Vagina (tissue), 2 donors: ENCODE measurements at places on chromosomes 16 and 17. TPM values are rescaled to one million over a fixed set of nuclear protein-coding genes. Genes with fewer than 3 reads are reported as not detected.
A peak's percentile ranks its signal among the peaks of the same experiment; 100 is the strongest.

- no peak for DNase-seq
Observed at GRCh38 chr17:77424585-77425344, 284.0 kb downstream of the SEC14L1 start.

DNA sequence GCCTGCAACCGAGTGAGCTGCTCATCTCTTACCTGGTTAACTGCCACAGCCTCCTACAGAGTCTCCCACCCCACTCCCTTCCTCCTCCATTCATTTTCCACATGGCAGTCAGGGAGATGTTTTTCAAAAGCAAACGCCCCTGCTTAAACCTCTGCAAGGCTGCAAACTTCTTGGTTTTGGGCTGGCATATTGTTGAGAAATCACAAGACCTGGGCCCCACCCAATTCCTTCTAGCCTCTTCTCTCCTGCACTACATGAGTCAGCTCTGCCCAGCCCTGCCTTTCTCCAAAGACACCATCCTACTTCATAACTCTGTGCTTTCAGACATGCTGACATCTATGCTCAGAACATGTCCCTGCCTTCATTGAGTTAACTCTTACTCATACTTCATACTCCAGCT lies 136.1 kb downstream of the SPACA3 start:
- DNase-seq = no peak

DNA sequence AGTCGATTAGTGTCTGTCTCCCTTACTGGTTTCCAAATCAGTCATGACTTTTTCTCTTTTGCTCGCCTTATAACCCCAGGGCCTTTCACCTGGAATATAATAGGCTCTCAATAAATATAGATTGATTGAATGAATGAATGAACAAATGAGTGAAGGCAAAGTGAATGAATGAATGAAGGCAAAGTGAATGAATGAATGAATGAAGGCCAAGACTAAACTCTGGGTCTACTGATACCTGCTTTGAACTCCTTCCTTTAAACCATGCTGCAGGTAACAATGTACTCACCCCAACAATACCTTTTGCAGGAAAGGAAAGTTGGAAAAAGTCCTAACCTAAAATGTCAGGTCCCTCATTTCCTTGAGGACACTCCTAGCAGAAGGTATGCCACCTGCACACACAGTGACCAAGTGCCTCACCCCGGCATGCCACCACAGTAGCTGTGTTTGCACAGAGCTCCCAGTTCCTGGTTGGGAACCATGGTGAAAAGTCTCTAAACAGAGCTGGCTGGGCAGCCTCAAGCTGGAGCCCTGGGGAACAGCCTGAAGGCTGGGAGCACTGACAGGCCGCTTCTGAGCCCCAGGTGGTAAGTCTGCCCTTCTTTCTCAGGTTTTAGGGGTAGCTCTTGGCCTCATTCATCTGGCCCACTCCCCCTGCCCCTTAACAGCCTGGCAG lies 42.7 kb upstream of the ANKFN1 start:
- DNase-seq = no peak

GRCh38 chr16:78435260-78435659 lies 335.8 kb downstream of the WWOX start:
- DNase-seq = peak; percentile 47

- DNase-seq = no peak
Observed at GRCh38 chr16:68131813-68132706, 46.9 kb downstream of the NFATC3 start.

DNA sequence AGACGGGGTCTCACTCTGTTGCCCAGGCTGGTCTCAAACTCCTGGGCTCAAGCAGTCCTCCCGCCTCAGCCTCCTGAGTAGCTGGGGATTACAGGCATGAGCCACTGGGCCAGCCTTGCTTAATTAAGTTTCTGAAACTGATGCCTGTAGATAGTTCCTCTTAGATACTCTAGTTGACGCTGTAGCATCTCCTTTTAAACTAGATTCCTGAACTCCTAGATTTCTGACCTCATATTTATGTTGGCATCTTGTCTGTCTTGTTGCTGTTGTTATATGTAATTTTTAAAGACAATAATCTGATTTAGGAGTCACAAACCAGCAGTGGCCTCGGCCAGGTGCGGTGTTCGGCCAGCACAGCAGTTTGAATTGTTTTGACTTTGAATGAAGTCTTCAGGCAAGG lies 37.5 kb downstream of the DHRS7B start:
- no peak for DNase-seq

DNA sequence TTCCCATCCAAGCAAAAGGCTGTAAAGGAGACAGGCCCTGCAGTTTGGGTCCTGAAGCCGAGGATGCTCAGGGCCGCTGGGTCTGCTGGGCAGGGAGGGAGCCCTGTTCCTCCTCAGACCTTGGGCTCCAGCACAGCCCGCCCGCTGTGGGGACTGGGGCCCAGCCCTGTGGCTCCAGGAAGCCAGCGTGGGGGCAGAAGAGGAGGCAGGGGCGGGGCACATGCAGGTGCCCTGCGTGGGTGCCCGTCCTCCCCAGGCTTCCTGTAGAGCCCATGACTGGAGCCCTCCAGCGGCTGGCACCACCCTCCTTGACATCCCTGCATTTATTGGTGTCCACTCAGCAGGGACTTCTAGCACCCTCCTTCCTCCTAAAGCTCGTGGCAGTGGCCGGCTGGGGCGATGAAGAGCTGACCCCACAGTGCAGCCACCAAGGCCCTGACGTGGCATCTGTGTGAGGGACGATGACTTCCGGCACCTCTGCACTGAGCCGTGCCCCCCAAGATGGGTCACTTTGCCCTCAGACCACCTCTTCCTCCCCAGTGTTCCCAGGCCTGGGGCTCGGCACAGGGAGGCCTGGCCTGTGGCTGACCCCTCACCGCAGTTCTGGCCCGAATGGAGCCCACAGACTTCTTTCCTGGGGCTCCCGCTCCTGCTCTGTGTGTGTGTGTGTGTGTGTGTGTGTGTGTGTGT lies 9.9 kb downstream of the PRSS27 start:
- no peak for DNase-seq

- DNase-seq = no peak
Observed at GRCh38 chr16:19505600-19506303, 16.1 kb downstream of the GDE1 start.

DNA sequence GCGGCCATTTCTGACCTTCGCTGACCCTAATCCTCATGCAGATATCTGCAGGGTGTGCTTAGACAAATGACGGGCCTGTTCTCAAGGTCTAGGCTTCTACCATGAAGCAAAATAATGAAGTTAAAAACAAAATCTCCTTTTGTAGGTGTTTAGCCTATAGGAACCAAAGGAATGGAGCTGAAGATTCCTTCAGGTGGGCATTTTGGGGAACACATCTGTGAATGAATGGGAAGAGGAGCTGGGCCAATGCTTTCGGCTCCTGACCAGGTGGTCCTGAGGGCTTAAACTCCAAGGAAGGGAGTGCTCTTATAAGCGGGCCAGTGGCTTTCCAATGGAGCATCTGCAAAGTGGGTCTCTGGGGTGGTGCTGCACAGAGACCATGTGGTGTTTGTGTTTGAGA lies 14.1 kb upstream of the IL34 start:
- no peak for DNase-seq

ARL5C gene
- total RNA-seq = not detected

CCL16 gene
- total RNA-seq = not detected

DNA sequence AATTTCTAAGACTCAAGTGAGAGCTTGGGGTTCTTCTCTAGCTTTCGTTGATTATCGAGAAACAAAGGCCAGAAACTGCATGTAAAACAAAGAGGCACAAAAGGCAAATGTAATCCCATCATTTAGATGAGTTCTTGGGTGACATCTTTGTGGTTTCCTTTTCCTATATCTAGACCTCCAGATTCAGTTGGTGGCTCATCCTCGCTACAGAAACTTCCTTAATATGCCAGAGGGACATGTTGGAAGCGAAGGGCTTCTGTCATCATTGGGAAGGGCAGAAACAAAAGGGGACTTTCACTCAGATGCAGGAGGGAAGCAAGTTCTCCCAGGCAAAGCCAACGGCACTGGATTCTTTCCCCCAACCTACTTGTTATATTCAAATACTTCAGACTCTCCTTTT lies 150.6 kb upstream of the ZFHX3 start:
- no peak for DNase-seq

DNA sequence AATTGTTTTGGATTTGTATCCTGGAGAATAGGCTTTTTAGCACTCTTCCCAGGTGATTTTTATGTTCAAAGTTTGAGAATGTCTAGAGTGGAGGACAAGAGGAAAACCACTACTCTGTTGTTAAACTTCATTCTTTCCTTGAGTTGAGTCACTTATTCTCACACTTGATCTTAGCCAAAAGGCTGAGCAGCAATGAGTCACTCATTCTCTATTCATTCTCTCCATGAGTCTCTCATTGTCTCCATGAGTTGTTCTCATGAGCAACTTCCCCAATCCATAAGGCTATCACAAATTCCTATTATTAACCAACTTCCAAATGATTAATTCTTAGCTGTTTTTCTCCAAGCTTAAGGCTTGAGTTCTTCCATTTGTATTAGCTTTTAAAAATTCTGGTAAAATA lies 1393.3 kb downstream of the CDH8 start:
- no peak for DNase-seq

ZSCAN10 gene
- not detected for total RNA-seq

CORO1A gene
- 51.1 TPM for total RNA-seq

DNA sequence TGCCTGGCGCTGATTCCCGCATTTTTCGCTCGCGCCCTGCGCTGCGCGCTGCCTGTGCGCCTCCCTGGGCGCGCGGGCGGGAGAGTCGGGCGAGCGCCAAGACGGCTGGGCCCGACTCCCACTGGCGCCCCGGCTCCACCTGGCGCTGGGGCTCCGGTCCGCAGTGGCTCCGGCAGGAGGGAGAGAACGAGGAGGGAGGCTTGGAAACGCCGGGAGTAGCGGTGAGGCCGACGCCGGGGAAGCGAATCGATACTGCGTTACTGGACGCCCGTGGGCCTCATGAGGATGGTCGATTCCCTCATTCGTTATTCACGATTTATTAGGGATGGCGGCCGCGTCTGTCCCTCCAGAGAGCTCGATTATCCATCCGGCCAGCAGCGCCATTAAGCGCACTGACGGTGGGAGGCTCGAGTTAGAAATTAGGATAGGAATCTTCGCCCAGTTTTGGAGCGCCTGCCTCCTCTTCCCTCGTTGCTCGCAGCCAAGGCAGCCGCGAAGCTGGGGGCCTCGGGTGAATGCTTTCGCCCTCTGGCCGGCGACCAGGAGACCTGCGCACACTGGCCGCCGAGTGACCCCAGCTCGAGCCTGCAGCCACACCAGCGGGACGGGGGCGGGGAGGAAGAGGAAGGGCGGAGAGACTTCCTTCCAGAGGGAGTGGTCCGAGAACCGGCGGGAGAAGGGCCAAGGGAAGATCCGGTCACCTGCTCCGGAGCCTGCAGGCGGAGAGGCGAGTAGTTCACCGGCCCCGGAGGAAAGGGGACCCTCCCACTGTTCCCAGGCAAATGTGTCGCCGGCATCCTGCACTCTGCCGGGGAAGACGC lies 1.3 kb upstream of the PCGF2 start:
- DNase-seq = no peak

- DNase-seq = no peak
Observed at GRCh38 chr16:27402964-27403600, 1.1 kb downstream of the IL21R start.

DNA sequence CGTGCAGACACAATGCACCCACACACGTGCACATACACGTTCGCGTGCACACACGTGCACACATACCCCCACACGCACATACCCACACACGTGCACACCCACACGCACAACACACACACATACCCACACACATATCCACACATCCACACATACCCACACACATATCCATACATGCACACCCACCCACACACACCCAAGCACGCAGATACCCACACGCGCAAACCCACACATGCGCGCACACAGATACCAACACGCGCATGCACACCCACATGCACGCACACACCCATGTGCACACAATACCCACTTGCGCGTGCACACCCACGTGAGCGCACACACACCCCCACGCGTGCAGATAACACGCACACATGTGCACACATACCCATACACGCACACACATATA lies 26.8 kb upstream of the PVALEF start:
- no peak for DNase-seq

GRCh38 chr16:2089706-2090480 lies 42.1 kb downstream of the TSC2 start:
- no peak for DNase-seq

- DNase-seq = no peak
Observed at GRCh38 chr17:59361916-59362810, 30.7 kb downstream of the YPEL2 start.

DNA sequence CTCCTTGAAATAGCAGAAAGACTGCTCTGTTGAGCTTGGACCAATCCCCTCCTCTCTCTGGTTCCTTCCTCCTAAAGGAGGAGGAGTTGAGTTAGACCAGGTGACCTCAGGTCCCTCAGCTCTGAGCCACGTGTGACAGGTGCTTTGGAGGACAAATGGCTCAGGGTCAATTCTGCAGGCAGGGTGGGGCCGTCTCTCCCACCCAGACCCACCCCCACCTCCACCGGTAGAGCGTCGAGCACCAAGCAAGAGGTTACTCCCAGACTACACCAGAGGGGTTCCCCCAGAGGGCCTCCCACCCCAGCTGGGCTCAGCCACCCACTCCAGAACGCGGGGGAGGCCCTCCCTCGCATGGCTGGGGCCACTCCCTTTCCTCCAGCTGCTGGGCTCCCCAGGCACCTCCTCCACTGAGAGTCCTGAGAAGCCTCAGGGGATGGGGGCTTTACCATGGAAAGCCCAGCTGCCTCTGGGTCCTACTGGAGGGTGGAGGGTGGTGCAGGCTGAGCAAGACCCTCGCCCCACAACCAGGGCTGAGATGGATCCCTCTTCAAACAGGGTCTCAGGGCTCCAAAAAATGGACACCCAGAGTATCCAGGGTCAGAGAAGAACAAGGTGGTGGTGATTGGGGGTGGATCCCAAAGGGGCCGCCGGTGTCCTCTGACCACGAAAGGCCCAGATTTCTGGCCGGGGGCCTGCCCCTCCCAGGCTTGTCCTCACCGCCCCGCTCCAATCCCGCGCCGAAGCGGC lies 7.6 kb downstream of the MYO1C start:
- DNase-seq = no peak

DNA sequence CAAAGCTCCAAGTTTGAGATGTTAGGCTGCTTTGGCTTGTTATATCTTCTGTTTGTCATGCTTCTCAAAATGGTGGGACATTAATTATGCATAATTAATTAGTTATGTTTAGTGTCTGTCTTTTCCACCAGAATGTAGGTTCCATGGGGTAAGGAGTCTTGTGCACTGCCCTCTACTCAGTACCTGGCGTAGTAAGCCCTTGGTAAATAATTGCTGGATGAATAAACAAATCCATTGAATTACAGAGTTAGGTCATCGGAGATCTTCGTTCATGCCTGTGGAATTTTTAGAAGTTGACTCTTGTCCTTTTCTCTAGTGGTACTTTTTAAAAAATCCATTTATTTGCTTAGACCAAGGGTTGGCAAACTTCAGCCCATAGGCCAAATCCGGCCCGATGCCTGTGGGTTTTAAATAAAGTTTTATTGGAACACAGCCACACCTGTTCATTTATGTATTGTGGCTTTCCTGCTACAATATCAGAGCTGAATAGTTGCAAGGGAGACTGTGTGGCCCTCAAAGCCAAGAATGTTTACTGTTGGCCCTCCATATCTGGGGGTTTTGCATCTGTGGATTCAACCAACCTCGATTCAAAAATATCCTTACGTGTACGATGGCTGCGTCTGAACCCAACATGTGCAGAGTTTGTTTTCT lies 524.8 kb upstream of the EEF2KMT start:
- DNase-seq = no peak

- DNase-seq = no peak
Observed at GRCh38 chr17:34917381-34917780, 43.9 kb downstream of the CCT6B start.

GRCh38 chr17:47955497-47956461 lies 1.9 kb downstream of the PRR15L start:
- DNase-seq = no peak

DLG4 gene
- total RNA-seq = 23.3 TPM

TMEM100 gene
- 20.6 TPM for total RNA-seq
